ENCODE measurements at places on chromosomes 12 and 14.

GRCh38 chr12:120376009-120376408, 7.0 kb upstream of the MSI1 start:
- H3K4me3 ChIP-seq, result no peak overlapping the region
- no peaks in the 10 kb centered on the region for H3K4me1 ChIP-seq
- no peaks in the 10 kb centered on the region for H3K36me3 ChIP-seq
- H3K27ac ChIP-seq, result no peak overlapping the region

DNA sequence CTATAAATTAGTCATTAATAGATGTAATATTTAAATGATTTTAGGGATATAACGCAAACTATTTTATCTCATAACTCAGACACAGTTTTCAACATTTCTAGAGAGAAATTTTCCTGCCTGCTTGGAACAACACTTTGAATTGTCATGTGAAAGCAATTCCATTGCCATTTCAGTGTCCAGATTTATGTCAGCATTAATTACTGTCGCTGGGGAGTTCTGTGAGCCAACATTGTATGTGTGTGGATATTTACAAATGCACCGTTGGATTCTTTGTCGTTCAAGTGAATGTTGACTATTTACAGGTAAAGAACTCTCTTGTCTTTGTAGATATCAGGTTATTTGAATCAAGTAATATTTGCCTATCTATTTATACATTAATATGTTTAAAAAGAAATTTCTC, 465.3 kb upstream of the RGS6 start:
- H3K27me3 ChIP-seq, result no peaks in the 10 kb centered on the region
- H3K4me1 ChIP-seq, result no peaks in the 10 kb centered on the region
- DNase-seq, result no peak
- no peak overlapping the region for H3K4me3 ChIP-seq
- no peaks in the 10 kb centered on the region for H3K36me3 ChIP-seq

- H3K27me3 ChIP-seq, result no peaks in the 10 kb centered on the region
- H3K36me3 ChIP-seq, result no peaks in the 10 kb centered on the region
- H3K27ac ChIP-seq, result no peak overlapping the region
- H3K4me3 ChIP-seq, result no peak overlapping the region
- no peak for DNase-seq
Observed at GRCh38 chr14:22311636-22312035, 277.4 kb downstream of the DAD1 start.

DNA sequence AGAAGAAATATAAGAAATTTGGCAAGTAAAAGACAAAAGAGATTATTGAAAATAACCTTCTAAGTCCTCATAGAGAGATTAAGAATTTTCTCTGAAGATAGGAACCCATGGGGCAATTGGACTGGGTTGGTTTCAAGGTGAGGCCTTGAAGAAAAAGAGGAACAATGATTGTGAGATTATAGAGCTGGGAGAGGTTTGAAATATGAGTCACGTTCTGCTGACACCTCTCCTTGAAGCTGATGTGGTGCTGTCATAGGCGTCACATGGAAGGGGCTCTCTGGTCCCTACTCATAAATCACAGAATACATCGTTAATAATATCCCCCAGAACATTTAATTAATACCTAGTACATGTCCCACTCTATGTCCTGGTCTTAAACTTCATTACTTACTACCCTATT, 227.6 kb upstream of the PDE3A start:
- no peaks in the 10 kb centered on the region for H3K36me3 ChIP-seq
- H3K27me3 ChIP-seq, result no peaks in the 10 kb centered on the region
- H3K27ac ChIP-seq, result no peak overlapping the region
- DNase-seq, result no peak

- H3K4me3 ChIP-seq, result no peak overlapping the region
- no peak for DNase-seq
- H3K4me1 ChIP-seq, result peaks cover 6% of the 10 kb centered on the region
- H3K27me3 ChIP-seq, result no peaks in the 10 kb centered on the region
- H3K27ac ChIP-seq, result no peak overlapping the region
- H3K36me3 ChIP-seq, result peaks cover 74% of the 10 kb centered on the region
Observed at GRCh38 chr14:99462210-99462609, 18.4 kb downstream of the SETD3 start.

DNA sequence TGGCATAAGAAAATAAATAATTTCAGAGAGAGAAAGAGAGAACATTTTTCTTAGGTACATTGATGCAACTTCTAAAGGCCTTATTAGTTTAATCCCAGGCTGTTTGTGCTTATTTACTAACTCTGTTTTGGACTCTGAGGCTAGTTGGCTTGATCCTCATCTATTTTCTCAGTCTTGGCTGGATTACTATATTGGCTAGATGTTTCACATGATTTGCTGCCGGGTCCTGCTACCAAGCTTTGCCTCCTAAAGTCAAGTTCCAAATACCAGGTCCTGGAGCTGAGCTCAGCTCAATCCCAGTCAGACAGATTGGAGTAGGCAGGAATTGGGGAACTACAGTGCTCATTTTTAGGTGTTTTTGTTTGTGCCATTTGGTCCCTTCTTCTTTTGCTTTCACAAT, 340.8 kb downstream of the BCAT1 start:
- DNase-seq, result no peak
- H3K36me3 ChIP-seq, result no peaks in the 10 kb centered on the region
- H3K4me3 ChIP-seq, result no peak overlapping the region
- H3K4me1 ChIP-seq, result peaks cover 2% of the 10 kb centered on the region

GRCh38 chr12:126772171-126772864, 1494.7 kb upstream of the TMEM132C start:
- no peaks in the 10 kb centered on the region for H3K36me3 ChIP-seq
- H3K4me1 ChIP-seq, result no peaks in the 10 kb centered on the region
- no peak overlapping the region for H3K27ac ChIP-seq
- no peaks in the 10 kb centered on the region for H3K27me3 ChIP-seq

DNA sequence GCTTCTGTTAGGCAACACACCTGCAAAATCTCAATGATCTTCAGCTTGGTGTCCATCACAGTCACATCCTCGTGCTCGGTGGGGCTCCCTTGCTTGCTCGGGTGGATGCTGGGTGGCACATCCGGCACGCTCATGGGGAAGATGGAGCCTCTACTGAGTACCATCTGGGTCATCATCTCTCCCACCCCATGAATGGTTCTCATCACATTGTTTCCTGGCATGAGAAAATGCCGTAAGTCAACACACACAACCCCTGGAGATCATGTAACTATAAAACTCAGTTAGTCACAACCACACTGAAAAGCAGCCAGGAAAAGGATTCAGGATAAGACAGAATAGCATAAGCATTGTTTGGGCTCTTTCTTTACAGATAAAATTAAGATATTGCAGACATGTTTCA, 201.1 kb downstream of the ITPR2 start:
- no peaks in the 10 kb centered on the region for H3K27me3 ChIP-seq
- DNase-seq, result no peak
- peak overlapping the region; percentile 2 for H3K27ac ChIP-seq
- H3K36me3 ChIP-seq, result no peaks in the 10 kb centered on the region

DNA sequence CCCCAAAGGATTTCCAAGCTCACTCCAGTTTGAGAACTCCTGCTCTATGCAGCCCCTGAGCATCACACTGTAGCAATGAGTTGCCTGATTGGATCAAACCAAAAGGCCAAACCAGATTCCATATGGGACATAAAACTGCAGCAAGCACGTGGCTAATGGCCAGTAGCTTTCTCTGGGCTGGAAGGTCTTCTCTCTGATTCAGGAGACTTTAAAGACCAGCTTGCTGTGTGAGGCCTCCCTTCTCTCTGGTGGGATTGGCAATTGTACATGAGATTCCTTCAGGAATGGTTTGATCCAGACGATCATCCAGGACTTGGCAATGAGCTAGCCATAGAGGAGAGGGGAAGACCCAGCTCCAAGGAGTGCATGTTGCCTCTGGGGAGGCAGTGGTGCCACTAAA, 50.2 kb downstream of the WSCD2 start:
- no peak overlapping the region for H3K4me3 ChIP-seq
- no peak overlapping the region for H3K27ac ChIP-seq
- no peak for DNase-seq
- H3K4me1 ChIP-seq, result no peaks in the 10 kb centered on the region
- H3K36me3 ChIP-seq, result no peaks in the 10 kb centered on the region

GRCh38 chr12:94139816-94140215, 8.6 kb upstream of the PLXNC1 start:
- H3K27me3 ChIP-seq, result peaks cover 36% of the 10 kb centered on the region
- peaks cover 11% of the 10 kb centered on the region for H3K4me1 ChIP-seq

- peaks cover 16% of the 10 kb centered on the region for H3K27me3 ChIP-seq
- no peak overlapping the region for H3K27ac ChIP-seq
- H3K4me1 ChIP-seq, result no peaks in the 10 kb centered on the region
- DNase-seq, result peak; percentile 7
- H3K36me3 ChIP-seq, result no peaks in the 10 kb centered on the region
Observed at GRCh38 chr14:94423453-94424056, 29.0 kb downstream of the SERPINA11 start.

DNA sequence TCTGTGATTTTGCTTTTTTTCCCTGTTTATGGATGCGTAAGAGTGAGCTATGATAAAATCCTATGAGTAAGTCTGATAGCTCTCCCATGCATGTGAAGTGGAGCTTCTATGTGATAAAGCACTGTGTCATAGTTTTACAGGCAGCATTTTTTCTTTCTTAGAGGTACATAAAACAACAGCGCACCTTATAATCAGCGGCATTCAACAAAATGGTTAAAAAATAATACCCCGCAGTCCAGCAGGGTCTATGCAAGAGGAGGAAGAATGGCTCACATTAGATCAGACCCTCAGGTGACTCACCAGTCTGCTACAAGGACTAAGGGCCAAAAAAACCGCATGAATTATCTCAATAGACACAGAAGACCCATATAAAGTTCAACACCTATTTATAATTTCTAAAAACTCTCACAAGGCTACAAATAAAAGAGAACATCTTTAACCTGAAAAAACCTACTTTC, 33.0 kb upstream of the TMEM179 start:
- peaks cover 4% of the 10 kb centered on the region for H3K4me1 ChIP-seq
- H3K36me3 ChIP-seq, result no peaks in the 10 kb centered on the region
- no peak overlapping the region for H3K27ac ChIP-seq
- H3K27me3 ChIP-seq, result peaks cover 18% of the 10 kb centered on the region
- H3K4me3 ChIP-seq, result no peak overlapping the region
- DNase-seq, result no peak

DNA sequence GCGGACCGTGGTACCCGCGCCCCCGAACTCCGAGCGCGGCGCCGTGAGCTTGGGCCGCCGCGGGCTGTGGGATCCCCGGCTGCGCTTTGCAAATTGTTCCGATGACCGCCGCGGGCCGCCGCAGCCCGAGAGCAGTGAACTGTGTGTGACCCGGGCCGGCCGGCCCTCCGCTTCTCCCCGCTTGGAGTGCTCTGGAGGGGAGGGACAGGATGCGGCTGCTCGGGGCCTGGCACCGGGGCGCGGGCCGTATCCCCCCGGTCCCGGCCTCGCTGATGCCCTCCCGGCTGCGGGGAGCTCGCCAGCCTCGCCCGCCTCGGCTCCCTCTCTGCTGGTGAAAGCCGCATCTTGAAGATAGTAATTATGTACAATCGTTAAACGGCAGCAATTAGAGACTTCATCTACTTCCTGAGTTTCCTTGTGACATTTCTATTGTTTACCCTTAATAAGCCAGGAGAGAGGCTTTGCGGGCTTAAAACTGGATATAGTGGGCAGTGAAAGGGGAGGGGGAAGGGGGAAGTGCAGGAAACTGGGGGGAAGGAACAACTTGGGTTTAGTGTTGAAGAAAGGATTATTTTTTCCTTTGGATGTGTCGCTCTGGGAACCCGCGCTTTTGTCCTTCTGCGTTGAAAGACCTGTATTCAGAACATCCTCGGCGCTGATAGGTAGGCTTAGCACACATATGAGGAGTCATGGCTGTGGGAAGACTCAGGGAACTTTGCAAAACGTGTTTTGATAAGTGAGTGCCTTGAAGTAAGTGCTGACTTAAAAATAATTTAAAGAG, 1.2 kb downstream of the PELI2 start:
- H3K27ac ChIP-seq, result no peak overlapping the region
- H3K36me3 ChIP-seq, result no peaks in the 10 kb centered on the region
- no peaks in the 10 kb centered on the region for H3K27me3 ChIP-seq

DNA sequence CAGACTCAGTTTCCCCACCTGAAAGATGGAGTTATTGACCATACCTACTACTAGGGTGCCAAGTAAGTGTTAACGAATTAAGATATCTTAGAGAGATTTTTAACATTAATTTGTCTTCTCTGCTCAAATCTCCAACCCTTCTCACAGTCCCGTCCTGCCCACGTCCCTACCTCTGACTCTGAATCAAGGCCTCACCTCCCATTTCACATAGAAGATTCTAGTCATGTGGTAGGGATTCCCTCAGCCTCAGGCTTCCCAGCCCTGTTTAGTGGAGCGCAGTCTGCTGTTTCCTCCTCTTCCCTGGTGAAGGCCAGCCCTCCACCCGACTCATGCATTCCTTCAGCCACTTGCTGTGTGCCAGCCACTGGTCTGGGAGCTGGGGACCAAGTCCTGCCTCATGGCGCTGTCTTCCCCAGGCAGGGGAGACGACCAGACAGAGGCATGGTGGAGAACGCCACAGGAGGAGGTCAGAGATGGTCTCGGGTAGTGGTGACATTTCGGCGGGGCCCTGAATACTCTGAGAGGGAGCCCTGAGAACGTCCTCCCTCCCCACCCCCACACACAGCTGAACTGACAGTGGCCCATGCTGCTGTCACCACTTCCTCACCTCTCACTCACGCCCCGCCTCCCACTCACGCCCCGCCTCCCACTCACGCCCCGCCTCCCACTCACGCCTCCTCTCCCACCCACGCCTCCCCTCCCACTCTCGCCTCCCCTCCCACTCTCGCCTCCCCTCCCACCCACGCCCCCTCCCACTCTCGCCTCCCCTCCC, 38.8 kb downstream of the TMEM63C start:
- H3K4me1 ChIP-seq, result no peaks in the 10 kb centered on the region
- no peak overlapping the region for H3K4me3 ChIP-seq
- DNase-seq, result no peak
- no peaks in the 10 kb centered on the region for H3K36me3 ChIP-seq
- H3K27ac ChIP-seq, result no peak overlapping the region

DNA sequence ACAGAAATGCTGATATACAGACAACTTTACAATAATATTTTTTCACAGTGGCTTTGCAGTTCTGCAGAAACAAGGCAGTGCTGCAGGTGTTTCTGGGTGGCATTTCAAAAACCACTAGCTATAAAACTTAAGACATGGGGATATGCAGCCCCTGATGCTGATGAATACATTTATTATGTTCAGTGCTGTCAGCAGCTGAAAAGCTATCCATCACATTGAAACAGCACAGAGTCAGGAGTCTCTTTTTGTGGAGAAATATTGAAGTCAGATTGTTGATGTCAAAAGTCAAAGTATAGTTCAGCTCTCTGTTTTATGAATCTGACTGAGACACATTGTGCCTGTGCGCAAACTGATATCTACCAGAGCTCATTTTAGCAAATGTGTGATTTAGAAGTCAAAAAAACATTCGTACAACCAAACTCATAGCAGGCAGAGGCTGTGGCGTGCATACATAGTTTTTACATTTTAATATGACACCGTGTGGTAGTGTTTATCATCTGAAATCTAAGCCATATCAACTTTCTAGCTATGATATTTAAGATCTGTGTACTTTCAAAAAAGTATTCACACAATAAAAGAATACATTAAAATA, 467.6 kb downstream of the PRKD1 start:
- H3K4me3 ChIP-seq, result no peak overlapping the region
- H3K4me1 ChIP-seq, result no peaks in the 10 kb centered on the region
- H3K36me3 ChIP-seq, result no peaks in the 10 kb centered on the region
- no peaks in the 10 kb centered on the region for H3K27me3 ChIP-seq

- no peaks in the 10 kb centered on the region for H3K36me3 ChIP-seq
- no peak overlapping the region for H3K4me3 ChIP-seq
- no peak overlapping the region for H3K27ac ChIP-seq
- H3K4me1 ChIP-seq, result no peaks in the 10 kb centered on the region
Observed at GRCh38 chr12:48592591-48593086, 22.8 kb upstream of the LALBA start.

All from mesenchymal stem cell (in vitro differentiated cells and primary cell).